GM12878 (cell line): ENCODE measurements at places on chromosomes 5 and 9.

GRCh38 chr5:1241509-1242080 is 16.4 kb downstream of the SLC6A18 start:
- no peaks in the 10 kb centered on the region for H3K36me3 ChIP-seq
- H3K27me3 ChIP-seq, result no peaks in the 10 kb centered on the region; the same call in 1 of the 2 replicates
- H3K4me1 ChIP-seq, result no peaks in the 10 kb centered on the region
- no peak overlapping the region for H3K27ac ChIP-seq

DNA sequence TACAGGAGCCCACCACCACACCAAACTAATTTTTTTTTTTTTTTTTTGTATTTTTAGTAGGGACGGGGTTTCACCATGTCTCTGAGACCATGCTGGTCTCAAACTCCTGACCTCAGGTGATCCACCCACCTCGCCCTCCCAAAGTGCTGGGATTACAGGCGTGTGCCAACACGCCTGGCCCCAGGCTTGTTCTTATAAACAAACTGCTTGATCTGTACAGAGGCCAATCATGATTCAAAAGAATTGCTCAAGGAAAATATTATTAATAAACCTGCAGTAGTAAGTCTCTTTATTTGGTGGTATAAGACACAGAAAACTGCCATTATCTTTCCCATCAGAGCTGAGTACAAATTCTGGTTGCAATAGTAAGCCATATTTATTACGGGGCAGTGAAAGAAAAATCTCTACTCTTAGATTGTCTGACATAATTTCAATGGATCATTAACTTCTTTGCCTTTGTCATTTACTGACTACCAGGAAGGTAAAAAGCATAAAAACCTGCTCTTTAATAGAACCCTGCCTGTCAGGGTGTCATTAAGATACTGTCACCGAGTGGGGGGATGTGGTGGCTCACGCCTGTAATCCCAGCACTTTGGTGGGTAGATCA is 33.3 kb downstream of the RASEF start:
- no peaks in the 10 kb centered on the region for H3K36me3 ChIP-seq
- no peak overlapping the region for H3K4me3 ChIP-seq
- no peaks in the 10 kb centered on the region for H3K27me3 ChIP-seq
- no peak for DNase-seq

- no peak overlapping the region for H3K4me3 ChIP-seq
- H3K27ac ChIP-seq, result no peak overlapping the region
- no peaks in the 10 kb centered on the region for H3K27me3 ChIP-seq
- H3K4me1 ChIP-seq, result peaks cover 16% of the 10 kb centered on the region
Measured at GRCh38 chr9:113368982-113369854, 7.6 kb downstream of the HDHD3 start.

DNA sequence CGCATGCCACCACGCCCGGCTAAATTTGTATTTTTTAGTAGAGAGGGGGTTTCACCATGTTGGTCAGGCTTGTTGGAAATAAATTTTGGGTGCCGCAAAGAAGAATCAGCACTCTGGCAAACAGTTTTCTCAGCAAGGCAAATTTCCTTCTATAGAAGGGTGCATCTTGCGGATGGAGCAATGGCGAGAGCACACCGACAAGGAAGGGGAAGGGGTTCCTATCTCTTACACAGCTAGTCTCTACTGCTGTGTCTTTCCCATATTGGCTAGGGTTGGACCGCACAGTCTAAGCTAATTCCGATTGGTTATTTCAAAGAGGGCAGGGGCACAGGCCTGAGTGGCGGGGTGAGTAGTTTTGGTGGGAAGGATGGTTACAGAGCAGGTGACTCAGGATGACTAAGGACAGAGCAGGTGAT is 707 bp downstream of the GTF3C5 start:
- no peak for DNase-seq
- H3K4me3 ChIP-seq, result peak overlapping the region; percentile 77
- H3K36me3 ChIP-seq, result peaks cover 2% of the 10 kb centered on the region; the same call in 1 of the 2 replicates
- peaks cover 13% of the 10 kb centered on the region for H3K4me1 ChIP-seq

DNA sequence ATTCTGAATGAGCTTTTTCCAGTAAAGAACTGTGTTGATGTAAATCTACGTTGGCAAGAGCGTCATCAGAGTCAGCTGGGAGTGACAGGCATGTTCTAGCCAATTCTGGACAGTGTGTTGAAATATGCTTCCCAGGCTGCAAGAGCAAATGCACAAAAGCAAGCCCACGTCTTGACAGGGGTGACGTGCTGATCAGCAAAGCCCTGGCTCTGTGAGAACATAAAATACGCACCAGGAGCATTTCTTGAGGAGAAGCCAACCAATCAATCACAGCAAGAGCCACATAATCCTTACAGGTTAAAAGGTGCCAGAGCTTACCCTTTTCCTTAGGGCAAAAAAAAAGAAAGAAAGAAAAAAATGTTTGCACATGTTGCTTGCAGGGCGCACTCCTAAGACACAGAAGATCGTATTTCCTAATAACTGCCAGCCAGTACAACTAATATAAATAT is 148.1 kb downstream of the PDE4D start:
- H3K4me1 ChIP-seq, result no peaks in the 10 kb centered on the region
- no peak for DNase-seq
- H3K4me3 ChIP-seq, result no peak overlapping the region
- peaks cover 1% of the 10 kb centered on the region; the same call in 1 of the 2 replicates for H3K27me3 ChIP-seq
- H3K27ac ChIP-seq, result no peak overlapping the region

- H3K27ac ChIP-seq, result no peak overlapping the region
- H3K27me3 ChIP-seq, result no peaks in the 10 kb centered on the region; the same call in 1 of the 2 replicates
- no peaks in the 10 kb centered on the region for H3K36me3 ChIP-seq
- no peaks in the 10 kb centered on the region for H3K4me1 ChIP-seq
Measured at GRCh38 chr9:77851882-77852595, 179.6 kb downstream of the GNAQ start.

DNA sequence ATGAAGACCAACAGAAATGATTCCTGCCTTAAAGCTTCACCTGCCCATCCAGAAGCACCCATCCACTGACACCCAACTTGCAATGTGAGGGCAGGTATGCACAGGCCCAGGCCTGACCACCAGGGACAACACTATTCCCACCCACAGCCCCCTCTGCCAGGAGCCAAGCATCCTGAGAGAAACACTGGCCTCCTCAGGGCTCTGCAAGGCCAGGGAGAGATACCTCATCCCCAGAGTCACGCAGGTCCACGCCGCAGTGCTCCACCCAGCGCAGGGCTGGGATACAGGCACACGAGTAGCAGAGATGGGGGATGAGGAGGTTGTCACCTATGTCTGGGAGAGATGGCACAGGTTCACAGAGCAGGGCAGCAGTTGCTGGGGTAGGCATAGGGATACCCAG is 99.4 kb downstream of the PSD2 start:
- no peaks in the 10 kb centered on the region; the same call in none of the 2 replicates for H3K36me3 ChIP-seq
- no peak overlapping the region for H3K4me3 ChIP-seq
- no peak for DNase-seq
- H3K4me1 ChIP-seq, result no peaks in the 10 kb centered on the region

- no peaks in the 10 kb centered on the region for H3K4me1 ChIP-seq
- H3K4me3 ChIP-seq, result no peak overlapping the region
- H3K36me3 ChIP-seq, result no peaks in the 10 kb centered on the region
- DNase-seq, result no peak
- H3K27me3 ChIP-seq, result no peaks in the 10 kb centered on the region
- no peak overlapping the region for H3K27ac ChIP-seq
Measured at GRCh38 chr5:95417971-95418370, 26.8 kb downstream of the FAM81B start.

DNA sequence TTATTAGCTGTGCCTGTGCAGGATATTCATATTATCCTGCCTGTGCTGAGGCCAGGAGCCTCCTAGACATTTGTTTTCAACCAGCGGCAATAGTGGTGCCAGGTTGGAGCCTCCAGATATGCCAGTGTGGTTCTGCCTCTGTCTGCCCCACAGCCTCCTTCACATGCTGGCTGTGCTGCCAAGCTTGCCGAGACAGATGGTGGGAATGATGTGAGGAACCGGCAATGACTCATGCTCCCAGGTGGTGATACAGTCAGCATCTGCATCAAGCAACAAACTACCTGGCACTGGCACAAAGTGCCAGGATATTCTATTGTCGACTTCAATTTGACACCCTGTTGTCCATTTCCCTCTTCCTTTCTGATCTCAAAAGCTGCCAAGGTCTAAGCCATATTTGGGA is 285.7 kb downstream of the CHSY3 start:
- no peaks in the 10 kb centered on the region for H3K27me3 ChIP-seq
- no peak for DNase-seq
- H3K4me3 ChIP-seq, result no peak overlapping the region
- no peak overlapping the region for H3K27ac ChIP-seq
- no peaks in the 10 kb centered on the region for H3K36me3 ChIP-seq
- no peaks in the 10 kb centered on the region for H3K4me1 ChIP-seq

DNA sequence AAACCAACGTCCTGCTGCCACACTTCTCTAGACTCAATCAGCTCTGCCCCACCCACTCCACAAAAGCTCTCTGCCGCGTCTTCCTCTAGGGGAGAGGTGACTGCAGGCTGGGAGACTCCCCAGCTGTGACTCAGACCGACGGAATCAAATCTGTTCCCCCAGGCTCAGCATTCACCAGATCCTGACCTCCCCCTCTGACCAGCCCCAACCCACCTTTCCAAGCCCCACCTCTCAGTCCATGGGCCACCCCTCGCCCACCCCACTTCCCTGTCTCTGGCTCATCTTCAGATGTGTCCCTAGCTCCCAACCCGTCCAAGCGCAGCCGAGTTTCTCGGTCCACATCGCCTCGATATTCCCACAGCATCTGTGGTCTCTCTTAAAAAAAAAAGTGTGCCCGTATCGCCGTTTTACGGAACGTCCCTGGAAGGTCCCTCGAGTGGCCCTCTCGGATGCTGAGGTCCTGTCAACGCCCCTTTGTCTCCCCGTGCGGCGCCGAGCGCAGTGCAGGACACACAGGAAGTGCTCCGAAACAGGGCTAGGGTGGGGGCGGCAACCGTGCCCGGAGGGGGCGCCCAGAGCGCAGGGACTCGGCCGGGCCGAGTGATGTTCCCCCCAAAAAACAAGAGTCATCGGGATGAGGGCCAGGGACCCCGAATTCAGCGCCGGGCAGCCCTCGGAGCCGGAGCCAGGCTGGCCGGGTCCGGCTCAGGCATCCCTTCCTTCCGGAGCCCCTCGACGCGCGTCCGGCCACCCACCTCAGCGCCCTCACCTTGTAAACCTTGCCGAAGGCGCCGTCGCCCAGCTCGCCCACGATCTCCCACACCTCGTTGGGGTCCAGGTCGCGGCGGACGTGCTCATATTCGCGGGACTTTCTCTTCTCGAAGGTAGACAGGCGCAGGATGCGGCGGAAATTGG is 649 bp downstream of the STK10 start:
- peak overlapping the region; percentile 68 for H3K27ac ChIP-seq
- peak overlapping the region; percentile 89 for H3K4me3 ChIP-seq
- H3K27me3 ChIP-seq, result no peaks in the 10 kb centered on the region
- no peak for DNase-seq
- peaks cover 27% of the 10 kb centered on the region for H3K4me1 ChIP-seq

GRCh38 chr5:93092349-93093105 is 488.5 kb downstream of the NR2F1-AS1 start:
- H3K27ac ChIP-seq, result no peak overlapping the region
- H3K36me3 ChIP-seq, result no peaks in the 10 kb centered on the region
- no peak for DNase-seq
- H3K27me3 ChIP-seq, result no peaks in the 10 kb centered on the region
- no peak overlapping the region for H3K4me3 ChIP-seq

- no peaks in the 10 kb centered on the region for H3K27me3 ChIP-seq
- no peak overlapping the region for H3K4me3 ChIP-seq
- H3K27ac ChIP-seq, result no peak overlapping the region
- no peaks in the 10 kb centered on the region for H3K4me1 ChIP-seq
Measured at GRCh38 chr5:120365656-120366446, 98.2 kb upstream of the PRR16 start.

GRCh38 chr5:111851631-111852548 is 94.9 kb upstream of the NREP start:
- DNase-seq, result no peak
- H3K36me3 ChIP-seq, result no peaks in the 10 kb centered on the region
- no peak overlapping the region for H3K4me3 ChIP-seq
- no peak overlapping the region for H3K27ac ChIP-seq

- DNase-seq, result no peak
- no peak overlapping the region for H3K4me3 ChIP-seq
- H3K27ac ChIP-seq, result no peak overlapping the region
- no peaks in the 10 kb centered on the region for H3K36me3 ChIP-seq
- no peaks in the 10 kb centered on the region for H3K4me1 ChIP-seq
Measured at GRCh38 chr9:135077497-135078200, 9.8 kb upstream of the OLFM1 start.

DNA sequence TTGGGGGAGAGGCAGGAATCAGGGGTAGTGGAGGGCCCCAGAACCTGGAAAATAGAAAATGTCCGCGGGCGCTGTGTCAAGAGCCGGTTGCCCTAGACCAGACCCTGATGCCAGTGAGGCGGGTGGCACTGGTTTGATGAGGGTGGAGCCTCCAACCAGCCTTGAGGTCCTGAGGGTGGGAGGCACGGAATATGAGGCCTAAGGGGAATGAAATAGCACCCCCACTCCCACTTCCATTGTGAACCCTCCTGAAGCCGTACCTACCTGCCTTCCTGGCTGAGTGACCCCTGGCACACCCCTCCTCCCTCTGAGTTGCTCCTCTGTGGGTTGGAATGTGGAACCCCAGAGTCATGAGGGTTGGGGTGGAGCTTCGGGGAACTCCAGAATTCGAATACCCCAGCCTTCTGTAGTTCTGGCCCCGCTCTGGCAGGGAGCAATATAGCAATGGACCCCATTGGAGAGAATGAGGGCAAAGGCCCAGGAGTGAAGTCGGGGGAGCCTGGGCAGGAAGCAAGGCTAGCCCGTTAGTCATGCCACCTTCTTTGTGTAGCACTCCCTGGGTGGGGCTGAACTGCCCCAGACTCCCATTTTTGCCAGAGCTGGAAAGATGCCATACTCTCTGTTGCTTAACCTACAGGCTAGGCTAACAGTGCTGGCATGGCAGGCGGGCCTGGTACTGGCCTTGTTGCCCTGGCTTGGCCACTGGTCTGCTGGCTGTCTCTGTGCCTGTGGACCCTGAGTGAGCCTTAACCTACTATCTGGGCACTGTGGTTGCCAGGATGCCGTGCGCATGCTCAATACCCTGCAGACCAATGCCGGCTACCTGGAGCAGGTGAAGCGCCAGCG is 1.0 kb downstream of the FPGS start:
- H3K36me3 ChIP-seq, result peaks cover 7% of the 10 kb centered on the region
- DNase-seq, result no peak
- H3K27me3 ChIP-seq, result no peaks in the 10 kb centered on the region
- H3K4me1 ChIP-seq, result peaks cover 16% of the 10 kb centered on the region
- H3K4me3 ChIP-seq, result peak overlapping the region; percentile 85

DNA sequence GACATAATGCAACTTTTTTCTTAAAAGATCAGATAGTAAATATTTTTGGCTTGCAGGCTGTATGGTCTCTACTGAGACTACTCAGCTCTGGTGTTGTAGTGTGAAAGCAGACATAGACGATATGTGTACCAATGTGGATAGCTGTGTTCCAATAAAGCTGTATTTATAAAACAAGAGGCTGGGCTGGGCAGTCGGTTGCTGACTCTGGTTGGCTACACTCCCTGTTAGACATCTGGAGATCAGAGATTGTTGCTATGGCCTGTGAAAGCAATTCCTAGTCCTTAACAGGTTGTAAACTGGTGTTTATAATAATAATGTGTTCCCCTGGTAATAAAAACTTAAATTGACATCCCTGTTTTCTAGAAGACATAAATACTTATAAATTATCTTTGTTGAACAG is 24.4 kb upstream of the SCAMP1 start:
- H3K36me3 ChIP-seq, result no peaks in the 10 kb centered on the region
- H3K27me3 ChIP-seq, result no peaks in the 10 kb centered on the region
- no peak overlapping the region for H3K27ac ChIP-seq
